ENCODE measurements at places on chromosomes 5 and 9. TPM values are rescaled to one million over a fixed set of nuclear protein-coding genes. Genes with fewer than 3 reads are reported as not detected.

The PCDHB12 gene
- total RNA-seq = 0.02 TPM

The LCN9 gene
- total RNA-seq = not detected

The POLR3G gene
- 16.0 TPM for total RNA-seq

The IGFBPL1 gene
- total RNA-seq = 2.9 TPM

The PCDHGA8 gene
- not detected for total RNA-seq

The NRG2 gene
- total RNA-seq = 2.0 TPM

The IRX2 gene
- total RNA-seq = 1.7 TPM

The DRD1 gene
- 0.77 TPM for total RNA-seq

The TSSK1B gene
- not detected for total RNA-seq

The FAM120AOS gene
- 51.4 TPM for total RNA-seq

All from A549 treated with DMSO at 1 μM for 4 hours (cell line).